ENCODE measurements at places on chromosomes 13 and 19.
A peak's percentile ranks its signal among the peaks of the same experiment; 100 is the strongest.

DNA sequence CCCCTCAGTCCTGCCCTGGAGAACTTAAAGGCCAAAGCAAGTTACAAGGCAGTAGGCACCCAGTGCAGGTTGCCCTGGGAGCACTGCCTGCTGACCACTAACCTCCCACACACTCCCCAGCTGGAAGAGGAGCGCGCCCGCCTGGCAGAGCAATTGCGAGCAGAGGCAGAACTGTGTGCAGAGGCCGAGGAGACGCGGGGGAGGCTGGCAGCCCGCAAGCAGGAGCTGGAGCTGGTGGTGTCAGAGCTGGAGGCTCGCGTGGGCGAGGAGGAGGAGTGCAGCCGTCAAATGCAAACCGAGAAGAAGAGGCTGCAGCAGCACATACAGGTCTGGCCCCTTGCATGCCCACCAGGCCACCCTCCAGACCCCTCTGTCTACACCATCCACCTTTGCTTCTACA is 61.1 kb downstream of the KCNC3 start:
- no peak for DNase-seq

DNA sequence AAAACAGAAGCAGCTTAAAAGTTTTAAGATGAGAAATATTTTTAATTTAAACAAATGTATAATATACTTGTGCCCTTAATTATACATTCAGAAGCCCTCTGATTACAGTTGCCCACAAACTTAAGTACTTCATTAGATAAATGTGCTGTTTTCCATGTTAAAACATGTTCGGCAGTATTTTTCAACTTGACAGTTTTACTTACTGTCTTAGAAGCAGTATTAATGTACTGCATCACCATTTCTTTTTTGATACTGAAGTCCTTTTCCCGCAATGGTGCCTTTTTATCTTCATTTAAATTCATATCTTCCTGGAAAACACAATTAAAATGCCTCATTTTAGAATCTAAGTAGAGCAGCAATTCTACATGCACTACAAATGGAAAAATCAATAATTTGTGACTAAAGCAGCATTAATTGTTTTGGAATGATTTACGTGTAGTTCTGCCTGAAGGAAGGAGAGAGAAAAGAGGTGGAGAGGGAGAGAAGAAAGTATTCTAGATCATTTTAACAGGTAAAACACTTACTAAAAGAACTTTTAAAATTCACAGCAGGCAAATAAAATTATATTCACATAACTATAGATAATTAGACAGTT is 70.2 kb downstream of the DIAPH3 start:
- no peak for DNase-seq

- no peak for DNase-seq
These were observed 17.4 kb upstream of the FEM1A start for GRCh38 chr19:4774136-4774535.

DNA sequence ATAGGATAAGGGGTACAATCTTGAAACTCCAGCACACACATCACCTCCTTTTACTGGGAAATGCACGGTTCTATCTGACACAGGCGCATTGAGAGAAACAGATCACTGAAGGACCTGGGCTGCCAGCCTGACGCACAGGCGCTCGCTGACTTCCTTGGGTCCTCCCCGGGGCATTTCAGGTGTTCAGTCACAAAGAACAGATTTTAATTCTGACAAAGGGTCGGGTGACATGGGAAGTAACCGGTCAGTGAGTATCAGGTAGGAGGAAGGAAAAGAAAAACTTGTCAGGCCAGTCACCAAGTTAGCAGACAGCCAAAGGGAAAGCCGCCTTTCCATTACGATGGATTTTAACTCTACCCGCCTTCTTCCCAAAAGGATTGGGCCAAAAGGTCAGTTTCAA is 39.6 kb downstream of the INSR start:
- DNase-seq, result no peak

DNA sequence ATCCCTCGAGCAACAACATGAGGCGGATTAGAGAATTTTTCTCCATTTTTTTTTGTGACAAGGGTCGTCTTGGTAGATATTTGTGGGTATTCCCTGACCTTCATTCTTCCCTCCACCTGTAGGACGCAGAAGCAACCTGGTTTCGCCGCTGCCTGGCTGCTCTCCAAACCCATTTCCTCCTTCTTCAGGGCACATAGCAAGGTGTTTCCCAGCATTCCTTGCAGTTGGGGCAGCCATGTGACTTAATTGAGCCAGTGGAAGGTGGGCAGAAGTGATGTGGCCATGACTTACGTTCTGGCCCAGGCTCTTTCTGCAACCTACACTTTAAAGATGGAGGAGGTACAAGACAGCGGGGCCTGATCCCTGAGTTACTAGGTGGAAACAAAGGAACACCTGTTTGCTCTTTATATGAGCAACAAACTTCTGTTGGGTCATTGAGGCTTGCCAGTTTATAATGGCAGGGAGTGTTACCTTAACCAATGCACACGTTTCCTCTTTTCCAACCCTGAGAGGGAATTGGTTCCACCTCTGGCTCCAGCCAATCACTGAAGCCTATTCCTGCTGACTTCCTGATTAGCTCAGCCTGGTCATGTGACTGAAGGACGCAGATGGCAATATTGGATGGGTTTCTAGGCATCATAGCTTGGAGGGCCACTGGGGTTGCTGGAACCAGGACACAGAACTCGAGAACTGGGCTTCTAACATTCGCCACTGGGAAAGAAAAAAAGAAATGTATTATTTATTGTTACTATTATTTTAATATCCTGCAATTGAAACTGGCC is 30.8 kb upstream of the ZNRF4 start:
- DNase-seq, result no peak

DNA sequence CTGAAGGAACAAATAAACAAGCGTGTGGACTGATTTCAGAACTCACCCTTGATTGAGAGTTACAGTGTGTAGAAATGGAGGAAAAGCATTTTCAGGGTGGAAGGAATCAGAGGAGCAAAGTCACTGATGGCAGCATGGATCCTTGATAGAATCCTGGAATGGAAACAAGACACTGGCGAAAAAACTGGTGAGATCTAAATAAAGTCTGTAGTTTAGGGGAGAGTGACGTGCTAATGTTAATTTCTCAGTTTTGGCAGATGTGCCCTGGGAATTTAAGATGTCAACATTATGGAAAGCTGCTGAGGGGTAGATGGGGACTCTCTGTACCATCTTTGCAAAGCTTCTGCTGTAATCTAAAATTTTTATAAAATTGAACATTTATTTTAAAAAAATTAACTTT is 378.0 kb downstream of the UQCRFS1 start:
- DNase-seq, result no peak

DNA sequence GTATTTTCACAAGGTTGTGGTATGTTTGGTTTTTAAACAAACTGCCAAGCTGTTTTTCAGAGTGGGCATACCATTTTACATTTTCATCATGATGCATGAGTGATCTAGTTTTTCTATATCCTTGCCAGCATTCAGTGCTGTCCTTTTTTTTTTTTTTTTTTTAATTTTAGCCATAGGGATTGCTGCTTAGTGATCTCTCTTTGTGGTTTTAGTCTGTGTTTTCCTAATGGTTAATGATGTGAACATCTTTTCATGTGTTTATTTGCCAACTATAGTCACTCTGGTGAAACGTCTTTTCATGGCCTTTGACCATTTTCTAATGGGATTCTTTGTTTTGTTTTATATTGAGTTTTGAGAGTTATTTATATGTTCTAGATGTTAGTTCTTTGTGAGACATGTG is 59.7 kb downstream of the SHISA2 start:
- DNase-seq, result no peak

GRCh38 chr19:4829001-4829712 is 2.4 kb downstream of the TICAM1 start:
- DNase-seq, result no peak

DNA sequence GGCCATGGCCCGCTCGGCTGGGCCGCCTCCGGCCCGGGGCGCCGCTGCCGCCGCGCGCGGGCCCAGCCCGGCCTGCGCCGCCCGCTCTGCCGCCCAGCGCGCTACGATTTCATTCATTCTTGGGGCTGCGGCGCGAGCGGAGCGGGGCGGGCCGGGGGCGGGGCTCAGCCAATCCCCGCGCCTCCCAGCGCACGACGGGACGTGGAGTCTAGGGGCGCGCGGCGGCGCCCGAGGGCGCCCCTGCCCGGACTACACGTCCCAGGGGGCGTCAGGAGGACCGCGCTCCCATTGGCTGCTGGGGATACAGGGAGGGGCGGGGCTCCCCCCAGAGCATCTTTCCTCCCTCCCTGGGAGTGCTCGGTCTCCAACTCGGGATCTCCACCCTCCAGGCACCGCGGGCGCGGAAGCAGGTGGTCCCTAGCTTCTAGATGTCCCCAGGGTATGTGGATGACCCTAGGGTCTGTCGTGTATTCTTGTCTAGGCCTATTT is 5.6 kb upstream of the DPF1 start:
- DNase-seq, result peak; percentile 78

DNA sequence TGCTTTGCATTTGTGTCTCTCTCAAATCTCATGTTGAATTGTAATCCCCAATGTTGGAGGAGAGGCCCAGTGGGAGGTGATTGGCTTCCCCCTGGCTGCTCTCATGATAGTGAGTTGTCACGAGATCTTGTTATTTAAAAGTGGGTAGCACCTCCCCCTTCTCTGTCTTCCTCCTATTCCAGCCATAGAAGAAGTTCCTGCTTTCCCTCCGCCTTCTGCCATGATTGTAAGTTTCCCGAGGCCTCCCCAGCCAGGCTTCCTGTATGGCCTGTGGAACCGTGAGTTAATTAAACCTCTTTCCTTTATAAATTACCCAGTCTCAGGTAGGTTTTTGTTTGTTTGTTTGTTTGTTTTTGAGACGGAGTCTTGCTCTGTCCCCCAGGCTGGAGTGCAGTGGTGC is 3.8 kb downstream of the LILRA4 start:
- DNase-seq, result no peak

- DNase-seq, result no peak
These were observed 111.0 kb downstream of the KCTD12 start for GRCh38 chr13:76775088-76775740.

- DNase-seq, result no peak
These were observed 183.0 kb downstream of the RFC3 start for GRCh38 chr13:34000955-34001354.

DNA sequence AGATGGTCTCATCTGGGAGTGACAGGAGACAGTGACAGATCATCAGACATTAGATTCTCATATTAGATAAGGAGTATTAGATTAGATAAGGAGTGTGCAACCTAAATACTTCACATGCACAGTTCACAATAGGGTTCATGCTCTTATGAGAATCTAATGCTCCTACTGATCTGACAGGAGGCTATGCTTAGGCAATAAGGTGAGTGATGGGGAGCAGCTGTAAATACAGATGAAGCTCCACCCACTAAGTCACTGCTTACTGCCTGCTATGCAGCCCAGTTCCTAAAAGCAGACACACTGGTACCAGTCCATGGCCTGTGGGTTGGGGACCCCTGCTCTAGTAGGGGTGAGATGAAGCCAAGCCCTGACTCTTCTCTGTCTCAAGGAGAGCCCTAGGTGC is 10.0 kb upstream of the IGFL3 start:
- no peak for DNase-seq

DNA sequence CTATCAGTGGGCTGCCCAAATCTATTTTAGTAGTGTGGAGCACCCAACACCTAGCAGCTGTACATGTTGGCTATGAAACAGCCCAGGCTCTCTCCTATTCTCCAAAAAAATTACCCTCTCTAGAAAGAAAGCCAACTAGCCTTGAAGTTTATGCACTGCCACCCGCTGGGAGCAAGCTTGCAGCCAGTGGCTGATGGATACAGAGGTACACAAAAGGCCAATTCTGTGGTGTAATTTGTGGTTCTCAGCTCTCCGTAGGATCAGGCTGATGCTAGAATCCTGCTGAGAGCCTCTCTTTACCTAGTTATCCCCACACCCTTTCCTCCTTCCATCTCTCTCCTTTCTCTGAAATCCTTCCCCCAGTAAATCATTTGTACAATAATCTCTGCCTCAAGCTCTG is 1120.7 kb downstream of the DIAPH3 start:
- DNase-seq, result no peak

DNA sequence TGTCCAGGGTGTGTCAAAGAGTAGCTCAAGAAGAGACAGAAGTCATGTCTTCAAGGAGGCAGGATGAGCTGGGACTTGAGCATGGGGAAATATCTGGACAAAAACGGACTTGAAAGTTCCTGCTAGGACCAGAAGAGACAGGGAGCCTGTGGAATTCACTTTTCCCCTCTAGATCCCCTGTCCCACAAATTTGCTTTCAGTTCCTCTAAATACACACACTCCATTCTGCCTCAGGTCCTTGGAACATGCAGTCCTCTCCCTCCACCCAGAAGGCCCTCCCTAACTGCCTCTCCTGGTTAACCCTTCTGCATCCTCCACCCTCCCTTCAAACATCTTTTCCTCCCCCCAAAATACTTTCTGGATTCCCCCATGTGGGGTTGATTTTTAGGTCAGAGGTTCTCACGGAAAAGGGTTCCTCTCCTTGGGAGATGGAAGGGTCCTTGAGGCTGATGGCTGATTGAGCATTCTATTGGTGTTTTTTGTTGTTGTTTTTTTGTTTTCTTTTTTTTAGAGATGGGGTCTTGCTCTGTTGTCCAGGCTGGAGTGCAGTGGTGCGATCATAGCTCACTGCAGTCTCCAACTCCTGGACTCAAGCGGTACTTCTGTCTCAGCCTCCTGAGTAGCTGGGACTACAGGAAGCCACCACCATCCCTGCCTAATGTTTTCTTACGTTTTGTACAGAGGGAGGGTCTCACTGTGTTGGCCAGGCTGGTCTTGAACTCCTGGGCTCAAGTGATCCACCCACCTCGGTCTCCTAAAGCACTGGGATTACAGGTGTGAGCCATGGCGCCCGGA is 6.9 kb upstream of the RETN start:
- no peak for DNase-seq

DNA sequence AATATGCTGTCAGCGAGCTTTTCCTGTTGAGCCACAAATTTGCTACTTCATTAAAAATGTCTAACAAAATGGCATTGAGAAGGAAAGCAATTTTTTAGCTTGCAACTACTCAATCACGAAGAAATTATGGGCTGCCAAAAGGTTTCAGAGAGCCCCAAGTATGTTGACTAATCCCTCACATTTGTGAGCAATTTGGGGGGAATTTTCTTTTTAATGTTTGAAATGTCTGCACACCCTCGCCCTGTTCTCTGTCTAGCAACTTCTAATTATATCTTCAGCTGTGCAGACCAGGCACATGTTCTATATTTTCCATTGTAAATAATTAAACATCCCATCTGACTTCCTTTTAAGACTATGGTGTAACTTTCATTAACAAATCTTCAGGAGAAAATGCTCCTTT is 192.9 kb downstream of the DCT start:
- DNase-seq, result no peak

DNA sequence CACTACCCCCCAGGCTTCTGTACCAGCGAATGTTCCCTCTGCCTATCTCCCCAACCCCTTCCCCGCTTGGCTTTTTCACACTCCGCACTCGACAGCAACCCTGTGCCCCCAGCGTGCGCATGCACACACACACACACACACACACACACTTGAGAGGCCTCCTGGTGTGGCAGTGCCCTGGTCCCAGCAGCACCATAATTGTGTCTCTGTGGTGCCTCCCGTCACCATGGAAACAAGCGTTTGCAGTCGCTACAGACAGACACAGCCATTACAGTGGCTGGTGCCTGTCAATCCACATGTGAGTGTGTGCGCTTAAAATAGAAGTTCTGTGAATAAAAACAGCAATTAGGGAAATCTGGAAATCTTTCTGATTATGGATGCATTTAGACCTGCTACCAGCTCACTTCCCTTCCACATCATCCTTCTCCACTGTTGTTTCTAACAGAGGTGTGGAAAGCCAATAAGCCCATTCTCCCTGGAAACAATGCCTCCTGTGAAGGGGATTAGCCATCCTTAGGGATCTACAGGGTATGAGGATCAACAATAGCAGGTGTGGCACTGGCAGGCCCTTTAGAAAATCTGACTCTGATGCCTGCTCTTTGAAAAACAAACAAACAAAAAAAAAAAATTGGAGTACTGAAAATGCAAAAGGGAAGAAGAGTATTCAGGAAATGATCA is 146.3 kb downstream of the DCLK1 start:
- no peak for DNase-seq

- peak; percentile 79 for DNase-seq
These were observed 750 bp upstream of the GPR108 start for GRCh38 chr19:6737873-6738786.
